ENCODE measurements at places on chromosomes 16 and 17.

- DNase-seq: no peak
Observed at GRCh38 chr17:1234455-1234854, 35.8 kb upstream of the BHLHA9 start.

DNA sequence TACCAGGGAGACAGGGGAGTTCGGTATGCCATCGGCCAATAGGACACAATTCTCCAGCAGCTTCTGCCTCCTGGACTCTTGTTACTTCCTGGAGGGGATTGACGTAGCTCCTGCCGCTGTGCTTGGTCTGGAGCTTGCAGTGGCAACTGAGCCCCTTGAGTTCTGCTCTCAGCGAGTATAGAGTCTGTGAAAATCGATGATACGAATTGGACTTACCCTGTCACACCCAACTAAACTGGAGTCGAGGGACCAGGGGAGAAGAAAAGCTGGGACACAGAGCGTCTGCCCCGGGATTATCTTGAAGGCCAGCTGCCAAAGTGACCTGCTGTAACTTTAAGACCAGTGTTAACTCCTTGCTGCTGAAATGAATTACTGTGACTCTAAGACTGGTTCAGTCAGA is 22.2 kb downstream of the SEC14L1 start:
- no peak for DNase-seq

GRCh38 chr17:72117535-72118334 is 3.1 kb upstream of the SOX9 start:
- DNase-seq: no peak

DNA sequence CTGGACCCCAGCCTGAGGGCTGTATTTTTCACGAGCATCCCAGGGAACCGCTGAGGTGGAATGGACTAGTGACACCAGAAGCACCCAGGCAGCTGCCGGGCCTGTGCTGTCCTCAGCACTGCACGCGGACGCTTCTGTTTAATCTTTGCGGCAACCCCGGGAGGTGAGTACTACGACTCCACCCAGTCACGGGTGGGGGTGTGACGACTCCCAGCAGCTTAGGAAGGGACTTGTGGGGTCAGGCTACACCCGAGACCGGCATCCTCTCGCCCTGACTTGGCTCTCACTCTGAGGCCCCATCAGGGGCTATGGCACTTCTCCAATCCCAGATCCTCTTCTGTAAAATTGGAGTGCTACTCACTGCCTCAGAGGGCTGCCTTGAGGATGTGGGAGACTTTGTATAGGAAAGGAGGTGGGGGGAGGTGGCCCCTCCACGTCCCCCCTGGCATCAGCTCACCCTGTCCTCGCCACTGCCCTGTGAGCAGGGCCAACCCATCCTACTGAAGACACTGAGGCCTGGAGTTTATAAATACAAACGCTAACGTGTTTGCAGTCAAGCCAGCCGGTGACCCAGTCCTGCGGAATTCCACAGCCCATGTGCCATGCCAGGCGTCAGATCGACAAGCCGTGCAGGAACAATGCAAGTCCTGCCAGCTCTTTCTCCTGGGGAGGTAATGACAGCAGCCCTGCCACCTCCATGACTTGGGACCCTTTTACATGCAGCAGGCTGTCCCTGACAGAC is 44.4 kb downstream of the PPL start:
- DNase-seq: no peak

DNA sequence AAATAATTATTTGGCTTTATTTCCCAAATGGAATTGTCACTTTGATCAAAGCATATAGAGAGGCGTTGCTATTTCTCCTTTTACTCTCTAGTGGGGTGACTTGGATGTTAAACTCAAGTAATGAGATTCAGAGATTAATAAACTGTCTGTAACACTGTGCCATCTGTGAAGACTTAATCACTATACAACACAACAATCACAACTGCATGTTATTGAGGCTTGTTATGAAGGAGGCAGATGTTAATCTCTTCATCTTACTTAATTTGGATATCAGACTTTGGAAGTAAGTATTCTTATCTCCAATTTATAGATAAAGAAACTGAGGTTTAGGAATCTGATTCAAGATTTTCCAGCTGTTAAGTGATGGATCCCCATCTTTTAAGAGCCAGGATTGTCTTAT is 132.5 kb downstream of the CNTNAP4 start:
- DNase-seq: no peak

DNA sequence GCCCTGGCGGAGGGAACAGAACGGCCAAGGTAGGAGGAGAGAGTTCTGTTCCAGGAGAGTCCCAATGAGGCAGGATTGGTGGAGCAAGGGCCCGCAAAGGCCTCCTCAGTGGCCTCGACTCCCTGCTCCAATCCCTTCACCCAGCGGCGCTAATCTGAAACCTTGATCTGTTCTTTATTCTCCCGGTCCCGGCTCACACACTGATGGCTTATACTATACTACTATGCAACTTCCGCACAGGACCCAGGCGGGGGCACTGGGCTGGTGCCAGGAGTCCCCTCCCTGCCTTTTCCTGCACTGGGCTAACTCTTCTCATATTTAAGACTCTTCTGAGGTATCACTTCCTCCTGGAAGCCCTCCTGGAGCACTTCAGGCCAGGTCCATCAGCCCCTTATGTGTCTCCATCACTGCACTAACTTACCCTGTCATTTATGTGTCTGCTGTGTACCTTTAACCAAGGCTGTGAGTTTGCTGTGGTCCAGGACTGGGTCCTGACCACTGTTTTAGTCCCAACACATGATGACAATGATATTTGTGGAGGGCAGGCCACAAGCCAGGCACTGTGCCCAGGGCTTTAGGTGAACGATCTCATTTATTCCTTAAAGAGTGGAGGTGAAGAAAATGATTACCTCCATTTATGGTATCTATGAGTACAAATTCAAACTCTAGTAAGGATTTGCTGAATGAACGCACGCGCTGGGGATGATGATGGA is 6.8 kb downstream of the CCDC102A start:
- no peak for DNase-seq

DNA sequence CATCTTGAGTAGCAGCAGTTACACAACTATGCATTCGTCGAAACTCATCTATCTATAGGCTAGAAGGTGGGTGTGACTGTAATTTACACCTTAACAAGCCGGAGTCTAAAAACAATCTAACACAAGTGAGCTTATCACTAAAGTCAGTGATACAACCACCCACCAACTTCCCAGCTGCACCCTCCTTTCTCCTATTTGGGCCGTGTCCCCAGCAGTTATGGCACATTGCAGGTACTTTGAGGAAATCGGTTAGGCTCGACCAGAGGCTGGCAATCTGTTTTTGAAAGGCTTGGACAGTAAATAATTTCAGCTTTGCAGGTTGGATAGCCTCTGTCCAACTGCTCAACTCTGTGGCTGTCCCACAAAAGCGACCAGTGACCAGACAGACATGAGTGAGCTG is 26.0 kb downstream of the USP22 start:
- DNase-seq: no peak

DNA sequence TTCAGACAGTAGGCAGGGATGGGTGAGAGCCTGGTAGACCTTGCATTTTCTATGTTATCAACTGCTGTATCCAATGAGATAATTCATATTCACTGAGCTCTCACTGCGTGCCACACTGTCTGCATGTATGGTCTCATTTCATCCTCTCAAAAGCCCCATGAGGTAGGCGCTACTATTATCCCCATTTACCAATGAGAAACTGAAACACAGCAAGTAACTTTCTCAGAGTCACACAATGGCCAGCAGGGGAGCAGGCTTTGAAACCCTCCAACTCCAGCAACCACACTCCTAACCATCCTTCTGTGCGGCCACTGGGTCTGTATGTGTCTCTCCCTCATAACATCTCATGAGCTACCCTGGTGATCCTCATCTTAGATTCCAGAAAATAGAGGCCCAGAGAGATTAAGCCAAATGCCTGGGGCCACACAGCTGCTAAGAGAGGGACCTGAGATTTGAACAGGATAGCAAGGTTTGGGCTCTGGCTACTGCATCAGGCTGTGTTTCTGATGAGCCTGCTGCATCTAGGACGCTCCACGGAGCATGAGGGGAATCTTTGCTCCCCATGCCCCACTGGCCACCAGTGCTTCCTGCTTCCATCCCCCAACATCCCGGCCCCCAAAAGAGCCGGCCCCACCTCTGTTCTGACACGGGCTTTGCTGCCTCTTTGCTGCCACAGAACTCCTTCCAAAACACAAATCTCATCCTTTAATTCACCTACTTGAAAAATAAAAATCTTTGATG is 3.2 kb downstream of the CCR7 start:
- peak; percentile 64 for DNase-seq

DNA sequence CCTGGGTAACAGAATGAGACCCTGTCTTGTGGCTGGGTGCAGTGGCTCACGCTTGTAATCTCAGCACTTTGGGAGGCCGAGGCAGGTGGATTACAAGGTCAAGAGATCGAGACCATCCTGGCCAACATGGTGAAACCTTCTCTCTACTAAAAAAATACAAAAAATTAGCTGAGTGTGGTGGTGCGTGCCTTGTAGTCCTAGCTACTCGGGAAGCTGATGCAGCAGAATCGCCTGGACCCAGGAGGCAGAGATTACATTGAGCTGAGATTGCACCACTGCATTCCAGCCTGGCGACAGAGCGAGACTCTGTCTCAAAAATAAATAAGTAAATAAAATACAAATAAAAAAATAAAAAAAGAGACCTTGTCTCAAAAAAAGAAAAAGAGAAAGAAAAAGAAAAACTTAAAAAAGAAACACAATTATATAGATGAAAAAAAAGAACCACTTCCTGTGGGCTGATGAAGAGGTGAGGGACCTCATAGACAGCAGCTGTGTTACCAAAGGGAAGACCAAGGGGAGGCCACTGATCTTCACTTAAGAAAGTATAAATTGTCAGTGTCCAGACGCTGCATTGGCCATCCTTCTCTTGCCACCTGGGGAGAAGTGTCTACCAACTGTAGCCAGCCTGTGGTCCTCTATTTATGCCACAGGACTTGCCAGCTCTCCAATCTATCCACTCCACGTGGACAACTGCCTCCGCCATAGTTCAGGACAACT is 24.4 kb upstream of the SMG1 start:
- DNase-seq: peak; percentile 7

DNA sequence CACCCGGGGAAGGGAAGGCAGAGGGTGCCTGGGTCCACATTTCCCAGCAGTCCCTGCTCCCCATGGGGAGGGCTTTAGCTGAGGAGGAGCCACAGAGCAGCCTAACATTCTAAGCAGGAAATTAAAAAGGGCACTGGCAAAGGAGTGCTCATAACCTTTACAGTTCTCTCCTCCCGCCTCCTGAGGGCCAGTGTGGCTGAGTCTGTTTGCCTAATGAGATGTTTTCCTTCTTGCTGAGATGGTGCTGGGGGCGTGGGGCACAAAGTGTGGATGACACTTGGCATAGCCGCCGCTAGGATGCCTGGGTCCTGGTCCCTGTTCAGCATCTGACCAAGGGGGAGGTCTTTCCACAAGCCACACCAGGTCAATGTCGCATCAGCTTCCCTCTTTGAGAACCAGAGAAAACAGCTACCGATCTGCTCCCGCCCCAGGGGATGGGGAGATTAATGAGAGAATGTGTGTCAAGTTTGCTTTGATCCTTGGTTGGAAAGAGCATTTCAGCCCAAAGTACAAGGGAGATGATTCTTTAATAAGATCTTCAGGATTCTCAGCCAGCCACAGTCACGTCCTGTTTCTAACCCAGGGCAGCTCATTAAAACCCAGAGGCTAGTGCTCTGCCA is 5.8 kb downstream of the KIF18B start:
- no peak for DNase-seq

- DNase-seq: peak; percentile 81
Observed at GRCh38 chr17:80263253-80264204, 2.9 kb downstream of the RNF213 start.

- DNase-seq: no peak
Observed at GRCh38 chr16:24996301-24996700, 18.9 kb downstream of the ARHGAP17 start.

DNA sequence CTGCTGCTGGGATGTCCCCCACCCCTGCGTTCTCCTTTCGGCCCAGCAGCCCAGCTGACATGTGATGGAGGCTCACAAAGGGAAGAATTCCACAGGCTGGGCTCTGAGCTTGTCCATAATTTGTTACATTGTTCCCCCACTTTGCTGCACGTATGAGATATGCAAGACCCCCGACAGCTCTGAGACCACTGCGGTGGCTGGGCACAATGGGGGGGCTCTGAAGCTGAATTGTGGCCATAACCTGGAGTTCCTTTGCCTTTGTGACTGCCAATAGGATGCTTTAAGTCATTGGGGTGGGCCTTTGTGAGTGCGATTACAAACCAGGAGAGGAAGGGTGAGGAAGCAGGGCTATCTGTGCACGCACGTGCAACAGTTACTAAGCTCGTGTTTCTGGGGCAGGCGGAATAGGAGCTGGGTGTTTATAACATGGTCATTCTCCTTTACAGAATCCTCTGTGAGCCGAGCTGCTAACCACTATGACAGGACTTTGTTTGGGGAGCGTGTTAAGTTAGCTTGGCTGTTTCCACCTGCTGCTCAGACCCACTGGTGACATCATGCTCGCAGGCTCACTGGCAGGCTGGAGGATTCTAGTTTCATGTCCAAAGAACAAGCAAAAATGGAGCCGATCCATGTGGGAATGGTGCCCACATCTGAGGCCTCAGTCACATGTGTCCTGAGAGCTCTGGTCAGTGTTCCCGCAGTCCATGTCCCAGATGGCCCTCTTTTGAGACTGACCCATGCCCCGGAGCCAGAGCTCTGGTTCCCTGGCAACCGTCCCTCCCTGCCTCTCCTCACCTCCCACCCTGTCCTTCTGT is 208.3 kb upstream of the SALL1 start:
- DNase-seq: no peak

DNA sequence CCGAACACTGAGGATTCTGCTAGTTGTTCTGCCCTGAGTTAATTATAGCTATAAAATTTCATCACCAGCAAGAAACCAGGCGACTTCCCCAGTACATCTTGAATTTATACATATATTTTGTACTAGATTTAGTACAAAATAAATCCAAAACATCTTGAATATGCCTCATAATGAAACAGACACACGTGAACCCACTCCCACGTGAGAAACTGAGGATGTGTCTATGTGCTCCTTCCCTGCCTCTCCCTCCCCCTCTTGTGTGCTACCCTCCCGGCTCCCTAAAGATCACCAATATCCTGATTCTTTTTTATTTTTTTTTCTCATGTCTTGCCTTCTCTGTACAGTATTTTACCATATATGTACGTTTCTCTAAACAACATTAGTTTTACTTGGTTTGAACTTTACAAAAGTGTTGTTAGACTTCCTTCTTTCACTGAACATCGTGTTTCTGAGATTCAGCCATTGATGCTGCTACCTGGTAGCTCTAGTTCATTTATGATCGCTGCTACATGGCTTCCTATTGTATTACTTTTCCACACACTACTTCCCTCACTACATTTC is 1.1 kb upstream of the LCMT1 start:
- peak; percentile 21 for DNase-seq

- no peak for DNase-seq
Observed at GRCh38 chr16:85354686-85355514, 242.6 kb upstream of the CIBAR2 start.
